Aorta (tissue), 5 donors: ENCODE measurements at places on chromosomes 13 and 19. TPM values are rescaled to one million over a fixed set of nuclear protein-coding genes. Genes with fewer than 3 reads are reported as not detected.

APOC1 gene
- 22.2 TPM for total RNA-seq

ZNF560 gene
- not detected for total RNA-seq

CKAP2 gene
- total RNA-seq = 9.6 TPM

HCN2 gene
- total RNA-seq = 0.30 TPM

IGSF23 gene
- total RNA-seq = not detected

VSTM1 gene
- not detected for total RNA-seq

CYP4F2 gene
- not detected for total RNA-seq

UBL5 gene
- total RNA-seq = 207 TPM

DNA sequence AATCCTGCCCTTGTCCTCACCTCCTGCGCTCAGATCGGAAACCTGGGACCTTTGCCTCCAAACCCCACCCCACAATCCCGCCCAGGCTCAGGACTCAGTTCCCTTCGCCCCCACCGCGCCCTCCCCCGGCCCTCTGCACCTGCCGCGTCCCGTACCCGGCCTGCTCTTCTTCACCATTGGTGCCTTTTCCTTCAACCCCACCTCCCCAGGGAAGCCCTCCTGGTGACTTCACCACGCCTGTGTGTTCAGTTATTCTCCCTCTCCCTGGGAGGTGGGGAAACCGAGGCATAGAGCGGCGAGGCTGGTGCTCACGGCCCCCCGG lies 19.3 kb upstream of the TCF3 start:
- H3K4me3 ChIP-seq = no peak overlapping the region
- H3K4me1 ChIP-seq = no peaks in the 10 kb centered on the region
- no peak overlapping the region for H3K27ac ChIP-seq
- H3K27me3 ChIP-seq = peaks cover 1% of the 10 kb centered on the region
- no peak for DNase-seq

GRCh38 chr19:58182577-58182988 lies 278 bp upstream of the ZNF274 start:
- H3K27me3 ChIP-seq = no peaks in the 10 kb centered on the region
- H3K27ac ChIP-seq = peak overlapping the region; percentile 23
- H3K4me3 ChIP-seq = no peak overlapping the region
- DNase-seq = no peak
- H3K4me1 ChIP-seq = no peaks in the 10 kb centered on the region

DNA sequence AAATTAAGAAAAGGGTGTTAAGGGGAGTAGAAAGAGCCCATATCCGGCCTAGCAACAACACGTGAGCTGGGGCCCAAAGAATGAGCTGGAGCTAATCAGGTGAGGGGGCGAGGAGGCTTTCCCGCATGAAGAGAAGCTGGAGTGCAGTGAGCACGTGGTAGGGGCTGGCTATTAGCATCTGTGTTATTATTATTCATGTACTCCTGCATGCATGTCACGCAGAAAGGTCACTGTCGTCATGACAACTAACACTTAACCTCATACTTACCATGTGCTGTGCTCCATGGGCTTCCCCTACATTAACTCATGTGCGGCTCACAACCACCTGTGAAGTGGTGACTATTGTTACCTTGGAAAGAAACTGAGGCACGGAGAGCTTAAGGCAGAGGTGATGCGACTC lies 227.6 kb upstream of the UBL3 start:
- no peaks in the 10 kb centered on the region for H3K36me3 ChIP-seq
- no peak overlapping the region for H3K4me3 ChIP-seq
- no peaks in the 10 kb centered on the region for H3K4me1 ChIP-seq
- no peak overlapping the region for H3K27ac ChIP-seq
- DNase-seq = no peak

DNA sequence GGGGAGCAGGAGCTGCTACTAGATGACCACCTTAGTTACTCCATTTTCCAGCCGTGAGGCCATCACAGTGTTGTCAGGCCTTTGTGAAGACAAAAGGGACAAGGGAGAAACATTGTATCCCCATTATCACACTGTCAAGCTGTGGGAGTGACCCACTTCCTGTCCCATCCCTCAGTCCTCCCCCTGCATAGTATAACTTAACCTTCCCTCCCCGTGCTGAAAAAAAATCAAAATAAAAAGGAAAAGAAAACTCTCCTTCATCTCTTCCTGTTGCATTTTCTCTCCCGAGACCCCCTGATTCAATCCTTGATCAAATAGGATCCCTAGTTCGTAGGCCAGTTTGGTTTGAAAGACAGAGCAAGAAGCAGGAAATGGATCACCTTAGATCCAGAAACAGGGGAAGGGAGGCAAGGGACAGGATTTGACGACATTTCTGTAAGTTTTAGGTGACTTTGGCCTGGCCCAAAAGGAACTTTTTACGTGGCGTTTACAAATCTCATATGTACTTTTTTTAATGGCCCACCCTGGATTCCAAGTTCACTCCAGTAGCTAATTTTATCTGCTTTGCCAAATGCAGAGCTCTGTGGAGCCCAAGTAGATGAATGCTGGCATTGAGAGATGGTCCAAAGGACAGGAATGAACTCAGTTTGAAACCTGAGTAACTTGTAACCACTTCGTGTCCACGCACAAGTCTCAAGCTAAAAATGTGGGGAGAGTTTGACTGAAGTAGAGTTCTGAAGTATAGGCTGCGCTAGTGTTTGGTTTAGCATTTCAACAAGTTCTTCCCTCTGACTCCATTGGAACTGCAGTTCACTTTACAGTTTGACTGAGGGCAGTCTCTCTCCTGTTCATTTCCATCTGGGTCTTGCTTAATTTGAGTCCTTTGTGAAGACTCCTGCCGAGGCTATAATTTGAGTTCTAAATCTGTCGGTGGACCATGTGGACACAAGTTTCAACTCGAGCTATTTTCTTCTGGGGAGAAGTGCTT lies 16.6 kb upstream of the GATAD2A start:
- H3K27me3 ChIP-seq = no peaks in the 10 kb centered on the region
- no peaks in the 10 kb centered on the region for H3K4me1 ChIP-seq
- no peak for DNase-seq
- no peak overlapping the region for H3K4me3 ChIP-seq
- no peaks in the 10 kb centered on the region for H3K36me3 ChIP-seq
- H3K27ac ChIP-seq = peak overlapping the region; percentile 79

GRCh38 chr13:106796280-106797047 lies 228.5 kb upstream of the ARGLU1 start:
- H3K4me3 ChIP-seq = no peak overlapping the region
- H3K36me3 ChIP-seq = no peaks in the 10 kb centered on the region
- no peak for DNase-seq
- no peaks in the 10 kb centered on the region for H3K4me1 ChIP-seq
- no peak overlapping the region for H3K27ac ChIP-seq
- H3K27me3 ChIP-seq = no peaks in the 10 kb centered on the region

DNA sequence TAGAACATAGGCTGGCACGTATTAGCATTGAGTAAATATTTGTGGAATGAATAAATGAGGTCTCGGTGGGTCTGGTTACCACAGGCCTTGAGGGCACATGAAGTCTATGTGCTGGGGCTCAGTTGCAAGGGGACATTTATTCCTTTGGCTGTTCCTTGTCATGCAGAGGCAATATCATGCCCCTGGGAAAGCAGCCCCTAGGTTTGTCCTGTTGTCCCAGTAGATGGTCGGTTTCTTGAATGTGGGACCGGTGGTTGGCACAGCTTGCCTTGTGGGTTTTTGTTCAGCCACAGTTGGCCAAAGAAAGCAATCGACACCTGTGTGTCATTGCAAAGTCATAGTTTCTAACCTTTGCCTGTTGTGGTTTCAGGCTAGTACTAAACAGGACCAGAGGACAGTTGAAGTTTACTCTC lies 24.7 kb upstream of the GPR183 start:
- no peaks in the 10 kb centered on the region for H3K27me3 ChIP-seq
- no peak overlapping the region for H3K27ac ChIP-seq
- H3K4me3 ChIP-seq = no peak overlapping the region
- no peaks in the 10 kb centered on the region for H3K4me1 ChIP-seq
- no peak for DNase-seq

DNA sequence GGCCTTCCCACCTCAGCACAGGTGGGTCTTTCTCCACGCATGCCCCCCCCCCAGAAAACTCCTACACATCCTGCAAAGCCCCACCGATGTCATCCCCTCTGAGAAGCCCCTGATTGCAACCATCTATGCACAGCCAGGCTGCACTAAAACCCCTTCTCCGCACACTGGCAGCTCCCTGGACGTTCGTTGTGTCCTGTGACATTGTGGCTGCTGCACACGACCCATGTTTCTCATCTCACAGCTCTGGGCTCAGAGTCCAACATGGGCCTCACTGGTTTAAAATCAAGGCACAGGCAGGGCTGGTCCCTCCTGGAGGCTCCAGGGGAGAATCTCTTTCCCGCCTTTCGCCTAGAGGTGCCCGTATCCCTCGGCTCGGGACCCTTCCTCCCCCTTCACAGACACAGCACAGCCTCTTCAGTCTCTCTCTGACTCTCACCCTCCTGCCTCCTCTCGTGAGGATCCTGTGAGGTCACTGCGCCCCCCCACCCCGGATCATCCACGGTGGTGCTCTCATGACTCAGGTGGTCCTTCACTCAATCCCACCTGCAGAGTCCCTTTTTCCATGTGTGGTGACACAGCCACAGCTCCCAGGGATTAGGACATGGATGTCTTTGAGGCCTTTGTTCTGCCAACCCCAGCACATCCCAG lies 71.2 kb downstream of the GADD45B start:
- no peaks in the 10 kb centered on the region for H3K27me3 ChIP-seq
- H3K4me3 ChIP-seq = no peak overlapping the region
- DNase-seq = no peak
- no peaks in the 10 kb centered on the region for H3K36me3 ChIP-seq

DNA sequence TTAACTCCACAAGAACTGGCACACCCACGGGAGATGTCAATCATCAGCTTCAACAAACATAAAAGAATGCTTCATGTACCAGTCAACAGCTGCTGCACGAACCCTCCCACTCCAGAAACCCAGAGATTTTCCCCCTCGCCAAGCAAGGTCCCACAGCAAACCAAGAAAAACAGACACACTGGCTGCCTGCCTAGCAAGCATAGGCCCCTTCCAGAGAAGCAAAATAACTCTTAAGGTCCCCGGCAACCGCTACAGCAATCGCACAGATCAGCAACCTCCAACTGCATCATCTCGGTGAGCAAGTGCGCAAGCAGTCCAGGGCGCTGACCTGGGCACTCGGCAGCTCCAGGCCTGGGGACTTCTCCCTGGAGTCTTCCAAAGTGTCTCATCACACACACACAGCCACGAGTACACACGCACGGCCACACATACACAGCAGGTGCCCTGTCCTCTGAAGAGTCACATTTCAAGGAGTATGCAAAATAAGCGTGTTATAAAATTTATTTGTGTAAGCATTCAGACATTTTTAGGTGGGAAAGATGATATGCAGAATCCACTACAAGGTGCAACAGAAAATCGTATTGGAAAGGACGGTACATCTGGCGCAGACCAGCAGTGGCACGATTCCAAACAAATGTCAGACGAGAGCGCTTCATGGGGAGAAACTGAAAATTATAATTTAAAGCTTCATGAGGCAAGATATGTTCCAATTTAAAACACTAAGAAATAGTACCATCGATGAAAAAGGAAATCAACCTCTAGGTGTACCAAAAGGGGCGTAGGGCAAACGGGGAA lies 125.0 kb downstream of the STK24 start:
- no peak overlapping the region for H3K4me3 ChIP-seq
- H3K36me3 ChIP-seq = no peaks in the 10 kb centered on the region
- peak overlapping the region; percentile 39 for H3K27ac ChIP-seq
- peak; percentile 86 for DNase-seq
- peaks cover 5% of the 10 kb centered on the region for H3K4me1 ChIP-seq

DNA sequence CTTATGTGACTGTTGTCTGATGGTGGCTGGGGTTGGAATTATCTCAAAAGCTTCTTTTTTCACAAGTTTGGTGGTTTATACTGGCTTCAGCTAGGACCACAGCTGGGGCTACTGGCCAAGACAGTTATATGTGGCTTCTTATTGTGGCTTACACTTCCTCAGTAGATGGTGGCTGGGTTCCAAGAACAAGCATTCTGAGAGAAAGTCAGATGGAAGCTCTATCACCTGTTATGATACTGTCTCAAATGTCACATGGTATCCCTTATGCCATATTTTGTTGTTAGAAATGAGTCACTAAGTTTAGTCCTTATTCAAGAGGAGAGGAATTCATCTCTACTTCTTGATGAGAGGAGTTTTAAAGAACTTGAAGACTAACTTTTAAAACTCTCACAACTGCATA lies 41.6 kb downstream of the NDFIP2 start:
- no peak overlapping the region for H3K27ac ChIP-seq
- no peak for DNase-seq
- H3K36me3 ChIP-seq = no peaks in the 10 kb centered on the region
- H3K27me3 ChIP-seq = no peaks in the 10 kb centered on the region
- no peak overlapping the region for H3K4me3 ChIP-seq

GRCh38 chr13:101185606-101186005 lies 230.7 kb downstream of the NALCN start:
- H3K27ac ChIP-seq = no peak overlapping the region
- no peak for DNase-seq
- no peaks in the 10 kb centered on the region for H3K4me1 ChIP-seq
- H3K4me3 ChIP-seq = no peak overlapping the region
- no peaks in the 10 kb centered on the region for H3K36me3 ChIP-seq
- no peaks in the 10 kb centered on the region for H3K27me3 ChIP-seq

- DNase-seq = no peak
- no peaks in the 10 kb centered on the region for H3K36me3 ChIP-seq
- H3K27ac ChIP-seq = no peak overlapping the region
- H3K27me3 ChIP-seq = no peaks in the 10 kb centered on the region
- H3K4me1 ChIP-seq = no peaks in the 10 kb centered on the region
These were observed 629.7 kb downstream of the LIG4 start for GRCh38 chr13:107585469-107586180.

DNA sequence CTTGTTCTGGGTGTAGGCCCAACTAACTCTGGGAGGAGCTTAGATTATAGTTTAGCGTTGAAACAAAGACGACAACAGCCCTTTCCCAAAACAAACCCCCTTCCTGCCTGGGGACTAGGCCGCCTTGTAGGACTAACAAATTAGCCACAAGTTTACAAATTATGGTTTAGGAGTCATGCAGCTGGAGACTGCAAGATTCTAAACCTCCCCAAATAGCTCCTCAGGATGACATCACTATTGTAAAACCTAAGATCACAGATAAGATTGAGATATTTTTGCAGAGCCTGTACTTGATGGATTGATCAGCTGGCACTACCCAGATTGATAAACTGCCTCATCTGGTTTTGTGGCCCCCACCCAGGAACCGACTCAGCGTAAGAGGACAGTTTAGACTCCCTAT lies 2.3 kb upstream of the SLC25A15 start:
- no peak overlapping the region for H3K4me3 ChIP-seq
- H3K4me1 ChIP-seq = no peaks in the 10 kb centered on the region
- no peaks in the 10 kb centered on the region for H3K36me3 ChIP-seq
- H3K27ac ChIP-seq = no peak overlapping the region

- no peak overlapping the region for H3K27ac ChIP-seq
- no peaks in the 10 kb centered on the region for H3K36me3 ChIP-seq
- H3K4me1 ChIP-seq = no peaks in the 10 kb centered on the region
- DNase-seq = no peak
- H3K4me3 ChIP-seq = no peak overlapping the region
These were observed 1.3 kb downstream of the TNNT1 start for GRCh38 chr19:55147545-55148251.

- H3K36me3 ChIP-seq = no peaks in the 10 kb centered on the region
- H3K27ac ChIP-seq = no peak overlapping the region
These were observed 14.7 kb downstream of the CCDC169 start for GRCh38 chr13:36282821-36283432.
